Central memory CD8-positive, alpha-beta T cell (primary cell): ENCODE measurements at places on chromosomes 6 and 20.

DNA sequence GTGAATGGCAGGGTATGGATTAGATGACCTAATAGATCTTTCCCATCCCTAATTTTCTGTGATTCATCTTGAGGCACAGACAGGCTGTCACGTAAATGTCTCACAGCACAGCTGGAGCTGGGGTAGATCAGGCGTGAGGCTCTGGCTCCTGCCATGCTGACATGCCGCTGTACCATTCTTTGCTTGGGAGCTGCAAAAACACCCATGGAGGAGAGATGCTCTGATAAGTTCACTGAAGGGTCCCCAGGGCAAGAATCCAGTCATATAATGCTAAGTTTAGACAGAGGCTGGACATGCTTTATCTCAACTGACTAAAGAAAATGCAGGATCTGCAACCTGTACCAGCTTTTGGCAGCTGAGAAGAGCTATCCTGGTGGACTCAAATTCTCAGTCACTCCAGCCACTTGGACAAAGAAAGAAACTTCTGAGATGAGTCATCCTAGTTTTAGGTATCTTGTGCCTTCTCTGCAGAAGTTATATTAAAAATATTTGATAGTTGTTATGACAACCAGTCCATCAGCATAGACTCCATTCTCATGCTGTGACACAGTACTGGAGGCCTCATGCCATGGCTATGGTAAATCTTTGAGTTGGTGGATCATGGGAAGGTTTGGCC is 185.1 kb upstream of the RAB32 start:
- DNase-seq: no peak

- DNase-seq: no peak
Measured at GRCh38 chr6:108673602-108674001, 112.9 kb downstream of the FOXO3 start.

DNA sequence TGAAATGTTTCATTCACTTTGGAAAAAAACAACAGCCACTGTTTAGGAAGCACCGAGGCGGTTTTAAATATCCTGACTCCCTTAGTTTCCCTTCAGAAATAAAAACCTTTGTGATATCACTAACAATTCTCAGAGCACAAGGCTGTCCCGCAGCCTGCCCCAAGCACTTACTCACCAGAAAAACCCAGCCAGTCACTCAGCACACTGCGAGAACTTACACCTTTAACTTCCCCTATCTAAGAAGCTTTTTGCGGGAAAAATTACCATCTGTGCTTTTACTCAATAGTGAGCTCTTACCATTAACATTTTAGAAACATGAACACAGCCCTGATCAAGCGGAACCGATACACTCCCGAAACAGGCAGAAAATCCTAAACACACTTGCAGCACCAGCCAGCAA is 9.3 kb downstream of the ZBTB46 start:
- DNase-seq: no peak

DNA sequence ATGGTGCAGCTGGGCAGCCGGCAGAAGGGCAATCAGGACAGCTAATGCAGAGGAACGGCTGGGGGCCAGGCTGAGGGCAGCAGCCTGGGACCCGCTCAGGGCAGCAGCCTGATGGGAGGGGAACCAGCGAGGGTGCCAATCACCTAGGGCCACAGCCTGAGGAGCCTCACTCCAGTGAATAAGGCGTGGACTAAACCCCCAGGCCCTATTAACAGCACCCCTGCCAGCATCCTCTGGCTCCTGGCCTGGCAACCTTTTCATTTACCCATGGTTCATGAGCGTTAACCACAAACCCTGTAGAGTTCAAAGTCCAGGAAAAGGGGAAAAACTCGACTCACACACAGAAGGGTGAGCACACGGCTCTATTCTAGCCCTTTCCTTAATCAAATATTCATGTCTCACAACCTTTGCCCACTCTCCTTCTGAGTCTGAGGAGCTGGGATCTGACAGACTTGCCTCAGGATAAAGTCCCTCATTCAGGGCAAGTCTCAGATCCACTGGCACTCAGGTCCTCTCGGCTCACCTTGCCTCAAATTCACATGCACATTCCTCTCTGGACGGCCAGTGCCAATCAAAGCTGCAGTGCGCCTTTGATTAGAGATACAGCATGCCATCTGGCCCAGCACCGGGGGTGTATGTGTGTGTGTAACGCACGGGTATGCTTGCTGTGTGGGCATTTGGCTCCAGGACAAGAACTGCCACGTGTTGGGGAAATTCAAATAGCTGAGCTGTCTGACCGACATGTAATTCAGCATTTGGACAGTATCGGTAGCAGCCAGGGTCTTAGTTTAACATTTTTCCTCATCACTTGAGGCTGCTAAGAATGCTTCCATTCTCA is 86.9 kb upstream of the TRAF3IP2 start:
- DNase-seq: no peak

GRCh38 chr20:20593447-20594170 is 118.8 kb downstream of the RALGAPA2 start:
- DNase-seq: no peak

- no peak for DNase-seq
Measured at GRCh38 chr20:40683221-40683893, 5.7 kb downstream of the MAFB start.

- DNase-seq: no peak
Measured at GRCh38 chr6:20416567-20417345, 15.1 kb downstream of the E2F3 start.

DNA sequence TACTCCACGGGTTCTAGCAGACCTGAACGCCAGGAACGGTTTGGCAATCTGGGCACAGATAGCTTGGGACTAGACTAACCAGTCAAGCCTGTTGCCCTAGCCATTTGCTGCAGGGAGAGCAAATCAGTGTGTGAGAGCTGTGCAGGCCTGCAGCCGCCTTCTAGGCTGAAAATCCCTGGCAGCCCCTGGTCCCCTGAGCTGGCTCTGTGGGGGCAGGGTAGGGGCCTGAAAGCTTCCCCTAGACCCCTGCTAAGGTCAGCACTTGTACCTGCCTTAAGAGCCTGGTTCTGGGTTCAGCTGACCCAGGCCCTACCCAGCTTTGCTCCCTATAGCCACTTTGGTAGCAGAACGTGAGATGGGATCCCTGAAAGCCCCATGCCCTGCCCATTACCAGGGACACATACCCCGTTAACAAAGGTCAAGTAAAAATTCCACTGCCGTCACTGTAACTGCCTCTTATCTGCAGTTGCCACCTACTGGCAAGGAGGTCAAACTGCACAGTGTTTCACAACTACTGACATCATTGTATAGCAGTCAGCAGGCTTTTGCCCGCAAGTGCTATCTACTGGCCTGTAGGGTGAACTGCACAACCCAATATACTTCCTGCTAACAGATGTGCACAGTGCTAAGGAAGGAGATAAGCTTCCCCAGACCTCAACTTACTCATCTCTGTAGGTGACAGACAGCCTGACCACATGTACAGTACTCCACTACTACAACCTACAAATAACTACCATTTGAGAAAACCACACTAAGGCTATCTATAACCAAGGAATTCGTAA is 95.1 kb upstream of the OLIG3 start:
- peak; percentile 17 for DNase-seq

DNA sequence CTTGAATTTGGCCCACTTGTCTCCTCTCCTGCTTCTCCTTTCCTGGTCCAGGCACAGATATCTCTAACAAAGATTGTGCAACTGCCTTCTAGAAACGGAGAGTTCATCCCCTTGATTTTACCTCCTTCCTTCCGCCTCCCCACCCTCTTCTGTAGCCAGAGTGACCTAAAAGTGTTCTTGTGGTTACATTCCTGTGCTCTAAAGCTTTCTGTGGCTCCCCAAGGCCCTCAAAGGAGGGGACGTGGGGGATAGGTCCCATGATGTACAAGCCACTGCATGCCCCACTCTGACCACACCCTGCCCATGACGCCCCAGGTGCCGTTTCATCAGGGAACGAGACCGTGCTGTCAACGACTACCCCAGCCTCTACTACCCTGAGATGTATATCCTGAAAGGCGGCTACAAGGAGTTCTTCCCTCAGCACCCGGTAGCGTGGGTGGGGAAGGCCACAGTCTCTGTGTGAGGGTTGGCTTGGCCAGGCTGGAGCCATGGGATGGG is 8.2 kb downstream of the CDC25B start:
- no peak for DNase-seq
